Left renal pelvis (tissue), 4 donors: ENCODE measurements at places on chromosomes 1 and 21.

DNA sequence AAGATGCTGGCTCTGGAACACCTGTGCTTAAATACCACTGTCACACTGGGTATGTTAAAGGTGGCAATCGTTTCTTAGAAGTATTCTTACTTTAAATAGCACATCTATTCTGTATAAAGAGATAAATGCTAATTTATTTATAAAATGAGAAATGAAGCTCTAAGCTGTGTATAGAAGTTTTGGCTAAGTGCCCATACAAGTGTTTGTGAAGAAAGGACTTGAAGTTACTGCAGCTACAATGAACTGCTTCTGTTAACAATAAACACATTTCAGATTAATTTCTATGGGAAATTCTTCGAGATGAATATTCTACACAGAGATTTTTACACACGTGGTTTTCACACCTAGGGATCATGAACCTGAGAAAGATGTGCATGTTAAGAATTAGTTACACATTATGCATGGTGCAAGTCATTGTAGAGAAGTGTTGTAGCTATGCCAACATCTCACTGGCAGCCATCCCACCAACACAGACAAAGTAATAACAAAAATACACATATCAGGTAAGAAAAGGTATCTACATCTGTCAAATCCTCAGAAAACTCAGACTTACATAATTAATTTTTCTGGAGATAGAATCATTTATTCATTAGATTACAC is 16.2 kb downstream of the COL24A1 start:
- DNase-seq: no peak

DNA sequence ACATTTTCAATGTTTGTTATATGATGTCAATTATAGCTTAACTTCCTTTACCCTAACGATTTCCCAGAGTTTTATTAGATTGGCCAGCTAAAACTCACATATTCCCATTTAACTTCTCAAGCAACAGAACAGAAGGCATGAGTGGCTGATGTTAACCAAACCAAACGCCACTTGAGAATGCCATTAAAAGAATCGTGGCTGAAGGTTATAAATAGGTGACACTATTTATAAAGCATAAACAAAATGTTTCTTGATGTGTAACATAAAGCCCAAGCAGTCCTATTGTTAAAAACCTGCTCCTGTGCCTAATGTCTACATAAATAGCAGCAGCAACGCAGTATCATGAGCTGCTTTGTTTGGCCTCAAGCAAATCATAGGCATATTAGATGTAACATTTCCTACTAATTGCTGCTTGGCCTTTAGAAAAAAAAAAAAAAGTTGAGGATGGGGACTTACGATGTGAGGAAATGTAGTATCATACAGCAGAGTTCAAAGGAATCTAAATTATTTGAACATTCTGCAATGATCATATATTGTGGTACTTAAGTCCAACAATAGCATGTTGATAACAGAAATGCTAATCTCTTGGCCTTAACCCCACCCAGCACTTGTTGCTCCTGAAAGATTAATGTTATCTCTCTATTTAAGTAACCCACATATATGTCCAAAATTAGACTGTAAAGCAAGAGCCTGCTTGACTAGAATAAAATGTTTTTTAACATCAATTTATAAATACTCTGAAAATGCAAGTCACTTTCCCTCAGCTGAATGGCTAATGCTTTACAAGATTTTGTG is 106.0 kb downstream of the ESRRG start:
- no peak for DNase-seq

DNA sequence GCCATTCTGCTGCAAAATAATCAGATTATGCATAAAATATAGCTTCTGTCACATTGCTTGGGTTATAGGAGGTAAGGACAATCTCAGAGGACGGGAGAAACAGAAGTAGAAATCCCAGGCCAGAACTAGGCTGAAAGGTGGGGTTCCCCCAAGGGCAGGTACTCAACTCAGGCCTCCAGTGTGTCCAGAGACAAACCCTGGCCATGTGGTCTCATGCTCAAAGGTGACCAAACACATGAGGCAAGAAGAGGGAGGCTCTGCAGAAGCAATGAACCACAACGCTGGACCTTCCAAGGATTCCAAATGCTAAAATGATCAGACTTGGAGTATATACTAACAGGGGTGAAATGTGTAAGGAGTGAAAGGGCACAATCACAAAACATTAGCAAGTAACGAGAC is 103.8 kb downstream of the DMRTB1 start:
- DNase-seq: no peak

DNA sequence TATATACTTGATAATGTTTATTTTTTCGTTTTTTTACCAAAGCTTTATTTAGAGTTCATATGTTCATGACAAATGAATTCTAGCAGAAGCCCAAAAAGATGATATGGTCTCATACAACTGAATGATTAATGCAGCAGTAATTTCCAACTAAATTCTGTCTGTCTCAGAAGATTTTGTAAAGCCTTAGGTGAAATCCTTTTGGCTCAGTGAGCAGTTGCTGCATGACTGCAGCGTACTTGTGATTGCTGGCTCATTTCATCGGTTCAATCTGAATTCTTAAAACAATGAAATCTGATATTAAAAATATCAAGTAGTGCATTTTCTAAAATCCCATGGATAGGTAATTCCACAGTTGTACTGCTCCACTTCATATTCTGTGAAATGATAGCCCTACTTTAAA is 73.2 kb downstream of the AK5 start:
- no peak for DNase-seq

DNA sequence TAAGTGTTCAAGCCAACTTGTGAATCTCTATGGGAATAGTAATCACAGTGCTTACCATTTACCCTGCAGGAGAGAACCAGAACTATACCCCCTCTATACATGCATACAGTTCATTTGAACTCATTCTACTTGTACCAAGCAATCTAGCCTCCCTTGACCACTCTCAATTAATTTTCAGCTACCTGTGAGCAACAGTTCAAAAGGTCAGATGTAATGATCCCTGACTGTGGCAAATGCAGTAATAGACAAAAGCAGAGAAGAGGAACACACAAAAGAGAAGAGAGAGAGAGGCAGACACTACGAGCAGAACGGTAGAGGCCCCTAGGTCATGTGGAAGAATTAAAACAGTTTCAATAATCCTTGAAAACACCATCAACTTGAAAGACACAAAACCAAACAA is 52.8 kb downstream of the FMO4 start:
- DNase-seq: no peak

GRCh38 chr1:209416716-209417115 is 166.8 kb upstream of the CAMK1G start:
- no peak for DNase-seq

GRCh38 chr1:65629788-65630187 is 162.9 kb upstream of the PDE4B start:
- no peak for DNase-seq

DNA sequence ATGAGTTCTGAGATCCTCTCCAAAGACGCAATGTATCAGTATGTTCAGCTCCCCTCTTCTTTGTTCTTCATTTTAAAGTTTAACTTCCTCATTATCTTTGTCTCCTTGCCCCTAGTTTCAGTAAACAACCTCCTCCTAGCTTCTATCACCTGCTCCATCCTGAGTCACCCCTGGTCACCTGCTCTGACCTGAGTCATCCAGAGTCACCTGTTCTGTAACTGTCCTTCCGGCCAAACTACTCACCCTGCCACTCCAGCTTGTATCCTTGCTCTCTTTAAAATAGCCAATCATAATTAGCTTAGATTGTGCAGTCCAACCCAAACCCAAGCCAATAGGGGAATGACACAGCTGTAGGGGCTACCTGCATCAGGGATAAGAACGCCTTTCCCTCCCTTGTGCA is 332.0 kb downstream of the OLFM3 start:
- no peak for DNase-seq

DNA sequence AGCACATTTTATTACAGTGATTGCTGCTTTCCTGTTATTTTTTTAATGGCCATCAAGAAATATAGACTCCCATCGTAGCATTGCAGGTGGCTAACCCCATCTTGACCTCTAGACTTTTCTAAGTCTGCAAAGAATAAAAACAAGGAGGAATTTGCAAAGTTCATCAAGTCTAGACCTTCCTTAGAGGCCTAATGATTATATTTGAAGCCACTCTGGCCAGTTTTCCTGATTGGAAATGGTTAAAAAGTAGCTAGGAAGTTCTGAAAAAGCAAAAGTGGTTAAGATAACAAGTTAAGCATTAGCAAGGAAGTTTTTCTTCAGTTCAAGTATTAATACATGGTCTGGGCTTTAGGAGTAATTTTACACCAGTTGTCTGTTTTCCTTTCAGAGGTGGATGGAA is 16.7 kb upstream of the KCNJ15 start:
- DNase-seq: no peak

DNA sequence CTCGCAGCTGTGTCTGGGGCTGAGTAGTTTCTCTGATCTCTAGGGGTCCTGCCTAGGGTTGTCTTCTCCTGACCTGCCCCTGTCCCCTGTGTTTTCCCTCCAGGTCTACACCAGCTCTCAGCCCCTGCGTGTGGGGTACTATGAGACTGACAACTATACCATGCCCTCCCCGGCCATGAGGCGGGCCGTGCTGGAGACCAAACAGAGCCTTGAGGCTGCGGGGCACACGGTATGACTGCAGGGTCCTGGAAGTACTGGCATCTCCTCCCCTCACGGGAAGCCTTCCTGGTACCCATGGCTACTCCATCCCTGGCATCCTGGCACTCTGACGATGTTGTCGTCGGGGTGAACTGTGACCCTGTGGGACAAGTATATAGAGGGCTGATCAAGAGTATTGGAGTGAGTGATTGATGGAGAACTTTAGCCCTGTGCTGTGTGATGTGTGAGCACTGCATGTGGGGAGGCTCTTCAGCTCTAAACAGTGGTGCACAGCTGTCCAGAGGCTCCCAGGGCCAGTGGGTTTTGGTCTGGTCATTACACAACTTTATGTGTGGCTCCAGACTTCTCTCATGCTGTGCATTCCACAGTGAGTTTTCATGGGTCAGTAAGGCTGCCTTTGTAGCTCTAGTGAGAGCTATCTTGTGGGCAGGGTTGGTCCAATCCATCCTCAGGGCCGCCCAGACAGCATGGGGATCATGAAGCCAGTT is 14.4 kb downstream of the FAAH start:
- DNase-seq: no peak

DNA sequence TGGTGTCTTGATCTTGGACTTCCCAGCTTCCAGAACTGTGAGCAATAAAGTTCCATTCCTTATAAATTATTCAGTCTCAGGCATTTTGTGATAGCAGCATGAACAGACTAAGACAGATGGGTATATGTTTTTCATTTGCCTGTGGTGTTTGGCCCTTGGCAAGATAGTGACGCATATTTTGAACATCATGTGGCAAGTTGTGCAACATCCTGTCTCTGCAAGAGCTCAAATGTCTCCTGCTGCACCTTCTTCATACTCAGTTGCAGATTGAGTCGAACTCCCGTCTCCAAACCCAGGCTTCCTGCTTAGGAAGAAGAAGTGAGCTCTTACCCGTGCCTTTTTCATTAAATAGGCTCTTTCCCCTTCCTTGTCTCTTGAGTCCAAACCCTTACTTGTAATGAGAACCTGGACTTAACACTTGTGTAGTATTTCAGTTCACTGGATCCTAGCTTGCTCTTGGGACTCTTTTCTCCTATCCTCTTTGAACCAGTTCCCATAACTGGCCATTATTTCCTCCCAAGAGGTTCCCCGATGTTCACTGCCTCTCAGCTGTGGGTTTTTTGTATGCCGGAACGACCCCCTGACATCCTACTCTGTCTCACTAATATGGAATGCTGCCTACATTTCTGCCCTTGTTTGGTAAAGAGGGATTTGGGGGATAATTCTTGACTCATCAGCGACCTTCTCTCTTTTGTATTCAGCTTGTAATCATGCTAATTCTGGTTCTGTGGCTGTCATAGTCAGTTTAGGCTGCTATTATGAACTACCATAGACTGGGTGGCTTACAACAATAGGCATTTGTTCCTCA is 125.0 kb upstream of the KCNK2 start:
- DNase-seq: no peak

GRCh38 chr1:53060579-53060978 is 1.4 kb upstream of the PODN start:
- DNase-seq: no peak

DNA sequence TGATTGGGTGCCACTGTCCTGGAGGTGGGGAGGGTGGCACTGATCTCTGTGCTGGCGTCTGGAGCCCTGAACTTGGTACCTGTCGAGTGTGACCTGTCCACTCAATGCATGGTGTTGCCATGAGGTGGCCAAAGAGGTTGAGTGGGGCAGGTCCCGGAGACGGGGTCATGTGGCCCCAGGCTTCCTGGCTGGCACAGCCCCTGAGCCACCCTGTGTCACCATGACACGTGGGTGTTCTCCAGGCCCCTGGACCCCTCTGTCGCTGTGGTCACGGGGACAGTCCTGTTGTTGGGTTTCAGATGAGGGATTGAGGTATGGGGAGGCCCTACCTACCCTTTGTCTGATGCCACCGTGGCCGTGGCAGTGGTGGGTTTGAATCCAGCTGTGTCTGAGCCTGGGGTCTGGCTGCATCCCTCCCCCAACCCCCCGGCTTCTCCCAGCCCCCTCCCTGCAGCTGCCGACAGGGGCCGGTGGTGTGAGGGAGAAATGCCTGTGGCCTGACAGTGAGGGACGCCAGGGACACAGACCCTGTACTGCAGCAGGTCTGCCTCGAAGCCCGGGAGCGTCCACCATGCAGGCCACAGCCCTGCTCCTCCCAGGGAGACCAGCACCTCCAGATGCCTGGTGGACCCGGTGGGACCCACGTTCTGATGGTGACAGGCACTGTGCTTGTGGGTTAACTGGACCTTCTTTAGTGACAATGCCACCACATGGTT is 12.0 kb downstream of the TRPM2 start:
- no peak for DNase-seq

- DNase-seq: no peak
Measured at GRCh38 chr1:66503841-66504470, 30.0 kb upstream of the SGIP1 start.

- DNase-seq: no peak
Measured at GRCh38 chr1:79323239-79324025, 316.9 kb upstream of the ADGRL4 start.

DNA sequence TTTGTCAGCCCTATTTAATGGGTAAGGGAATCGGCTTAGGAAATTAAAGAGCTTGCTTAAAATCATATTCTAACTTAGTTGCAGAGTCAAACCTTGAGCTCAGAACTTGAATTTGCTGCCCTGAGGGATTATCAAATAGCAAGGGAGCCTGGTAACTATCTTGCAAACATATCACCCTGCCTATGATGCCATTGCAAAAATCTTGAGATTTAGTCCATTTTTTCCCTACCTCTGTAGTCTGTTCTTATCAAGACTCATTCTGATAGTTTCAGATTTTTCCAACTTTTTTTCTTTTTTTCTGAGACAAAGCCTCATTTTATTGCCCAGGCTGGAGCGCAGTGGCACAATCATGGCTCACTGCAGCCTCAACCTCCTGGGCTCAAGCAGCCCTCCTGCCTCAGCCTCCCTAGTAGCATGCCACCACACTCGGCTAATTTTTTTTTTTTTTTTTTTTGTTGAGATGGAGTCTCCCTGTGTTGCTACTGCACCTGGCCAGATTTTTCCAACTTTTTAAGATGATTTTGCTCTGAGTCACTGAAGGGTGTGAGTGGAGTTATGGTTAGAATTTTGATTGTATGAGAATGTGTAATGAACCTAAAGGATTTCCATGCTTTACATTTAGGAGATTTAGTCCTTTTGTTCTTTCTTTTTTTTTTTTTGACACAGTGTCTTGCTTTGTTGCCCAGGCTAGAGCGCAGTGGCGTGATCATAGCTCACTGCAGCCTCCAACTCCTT is 12.2 kb downstream of the SARS1 start:
- no peak for DNase-seq

GRCh38 chr21:34642211-34643075 is 26.4 kb upstream of the CLIC6 start:
- no peak for DNase-seq
